Progenitor cell of endocrine pancreas (in vitro differentiated cells): ENCODE measurements at places on chromosomes 13 and 19. TPM values are rescaled to one million over a fixed set of nuclear protein-coding genes. Genes with fewer than 3 reads are reported as not detected.

Gene PRX
- total RNA-seq: 0.96 and 1.2 TPM in 2 replicates

DNA sequence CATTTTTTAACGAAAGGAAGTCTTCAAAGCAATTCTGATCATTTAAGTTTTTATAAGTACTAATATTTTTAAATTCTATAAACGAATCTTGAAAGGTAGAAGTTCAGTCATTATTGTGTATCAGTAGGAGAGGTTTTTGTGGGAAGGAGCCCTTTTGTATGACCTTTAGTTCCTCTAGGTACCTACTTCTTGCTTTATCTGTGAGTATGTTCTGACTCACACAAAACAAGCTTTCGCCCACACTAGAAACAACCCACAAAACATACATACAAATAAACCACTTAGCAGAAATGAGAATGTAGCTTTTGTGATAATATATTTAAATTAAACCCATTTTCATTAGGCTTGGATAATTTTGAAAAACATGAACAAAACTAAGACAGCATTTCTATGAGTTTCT is 27.8 kb downstream of the ERCC5 start:
- no peak for DNase-seq

DNA sequence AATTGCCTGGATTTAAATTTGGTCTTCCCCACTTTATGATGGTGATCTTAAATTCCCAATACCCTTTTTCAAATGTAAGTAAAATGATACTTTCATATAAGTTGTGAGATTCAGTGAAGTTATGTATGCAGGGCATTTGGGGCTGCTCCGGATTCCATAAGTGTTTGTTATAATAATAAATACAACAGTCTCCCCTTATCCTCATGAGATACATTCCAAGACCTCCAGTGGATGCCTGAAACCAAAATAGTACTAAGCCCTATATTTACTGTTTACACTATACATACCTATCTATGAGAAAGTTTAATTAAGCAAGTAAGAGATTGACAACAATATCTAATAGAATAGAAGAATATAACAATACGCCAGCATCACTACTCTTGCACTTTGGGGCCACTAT is 2237.8 kb downstream of the PCDH9 start:
- DNase-seq: no peak

- DNase-seq: no peak
Measured at GRCh38 chr13:29819143-29819542, 31.3 kb downstream of the UBL3 start.

DNA sequence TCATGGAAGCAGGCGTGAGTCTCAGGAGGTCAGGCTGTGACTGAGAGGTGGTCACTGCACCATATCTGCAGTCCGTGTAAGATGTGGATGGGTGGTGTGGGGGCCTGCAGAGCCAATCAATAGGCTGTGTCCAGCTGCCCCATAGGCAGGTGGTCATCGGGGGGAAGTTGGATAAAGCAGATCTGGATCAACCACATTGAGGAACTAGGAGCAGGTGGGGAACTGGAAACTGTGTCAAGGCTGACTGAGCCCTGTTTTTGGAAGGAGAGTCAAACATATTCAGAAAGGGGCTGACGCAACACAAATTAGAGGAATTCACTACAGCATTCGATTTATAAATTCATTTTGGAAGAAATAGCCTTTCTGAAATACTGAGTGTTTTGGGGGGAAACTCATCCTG is 15.0 kb downstream of the CLEC4M start:
- no peak for DNase-seq

DNA sequence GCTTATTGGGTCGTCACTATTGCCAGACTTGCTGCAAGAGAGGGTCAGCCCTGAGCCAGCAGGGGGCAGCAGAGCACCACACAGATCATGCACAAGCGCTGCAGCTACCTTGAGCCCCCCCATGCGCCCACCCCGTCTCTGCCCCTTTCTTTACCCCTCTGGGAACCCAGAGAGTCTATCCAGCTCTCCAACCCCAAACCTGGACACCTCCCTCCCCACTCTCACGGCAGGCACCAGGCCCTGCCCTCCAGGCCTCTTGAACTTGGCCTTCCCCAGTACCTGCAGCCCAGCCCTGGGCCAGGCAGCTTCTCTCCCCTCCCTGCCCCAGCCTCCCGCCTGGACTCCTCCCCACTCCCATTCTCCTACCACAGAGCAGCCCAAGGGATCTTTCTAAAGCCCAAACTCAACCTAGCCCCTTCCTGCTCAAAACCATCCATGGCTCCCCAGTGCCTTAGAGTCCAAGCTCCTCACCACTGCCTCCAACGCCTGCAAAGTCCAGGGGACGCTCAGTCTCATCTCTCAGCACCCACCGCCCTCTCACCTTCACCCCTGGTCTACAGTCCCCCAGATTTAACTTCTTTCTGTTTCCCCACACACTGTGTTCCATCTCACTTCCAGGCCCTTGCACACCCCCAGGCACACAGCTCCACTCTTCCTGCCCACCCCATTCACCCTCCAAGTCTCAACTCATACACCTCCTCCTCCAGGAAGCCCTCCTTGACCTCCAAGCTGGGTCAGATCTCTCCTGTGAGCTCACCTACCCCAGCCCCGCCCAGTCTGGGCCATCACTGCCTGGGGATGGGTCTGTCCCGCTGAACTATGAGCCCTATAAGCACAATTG is 9.4 kb upstream of the CEACAM16 start:
- DNase-seq: peak; percentile 88

- DNase-seq: no peak
Measured at GRCh38 chr13:24179486-24179850, 18.9 kb downstream of the SPATA13 start.
